ENCODE measurements at places on chromosomes 5 and 9. TPM values are rescaled to one million over a fixed set of nuclear protein-coding genes. Genes with fewer than 3 reads are reported as not detected.
A peak's percentile ranks its signal among the peaks of the same experiment; 100 is the strongest.

Gene PDE6A
- not detected for total RNA-seq

DNA sequence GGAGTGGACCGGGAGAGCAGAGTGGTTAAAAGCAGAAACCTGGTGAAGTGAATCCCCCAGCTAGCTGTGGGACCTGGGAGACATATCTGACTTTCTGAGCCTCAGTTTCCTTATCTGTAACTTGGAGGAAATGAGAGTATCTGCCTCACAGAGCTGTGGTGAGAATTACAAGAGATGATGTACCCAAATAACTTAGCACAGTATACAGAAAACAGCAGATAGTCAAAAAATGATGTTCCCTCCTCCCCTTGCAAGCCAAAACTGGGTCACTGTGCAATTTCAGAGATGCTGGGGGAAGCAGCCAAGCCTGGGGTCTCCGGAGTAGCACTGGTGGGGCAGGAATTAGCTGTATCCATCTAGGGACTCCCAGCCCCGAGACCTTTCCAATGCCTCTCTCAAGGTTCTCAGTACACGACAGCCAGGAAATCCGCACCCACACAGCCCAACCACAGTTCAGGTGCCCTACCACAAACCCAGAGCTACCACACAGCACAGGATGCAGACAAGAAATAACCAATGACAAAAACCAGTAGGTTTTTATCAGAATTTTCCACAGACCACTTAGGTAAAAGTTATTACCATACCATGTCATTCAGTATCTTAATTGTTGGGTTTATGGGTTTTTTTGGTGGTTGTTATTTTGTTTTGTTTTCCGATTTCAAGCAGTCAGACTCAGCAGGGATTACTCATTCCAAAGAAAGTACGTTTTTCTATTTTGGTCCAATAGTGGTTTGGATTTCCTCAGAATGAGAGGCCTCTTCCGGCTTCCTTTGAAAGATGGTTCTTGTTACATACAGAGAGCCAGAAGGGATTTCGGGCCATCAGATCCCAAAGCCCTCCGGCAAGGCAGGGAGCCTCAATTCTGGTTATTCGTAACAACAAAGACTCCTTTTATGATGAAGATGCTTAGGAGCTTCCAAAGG, 4.9 kb upstream of the HRH2 start:
- no peak for DNase-seq

Gene ANKRD34B
- total RNA-seq: not detected

GRCh38 chr9:101246691-101247090, 138.1 kb downstream of the BAAT start:
- DNase-seq: no peak

GRCh38 chr9:133581513-133582343, 27.5 kb downstream of the FAM163B start:
- DNase-seq: peak; percentile 77

DNA sequence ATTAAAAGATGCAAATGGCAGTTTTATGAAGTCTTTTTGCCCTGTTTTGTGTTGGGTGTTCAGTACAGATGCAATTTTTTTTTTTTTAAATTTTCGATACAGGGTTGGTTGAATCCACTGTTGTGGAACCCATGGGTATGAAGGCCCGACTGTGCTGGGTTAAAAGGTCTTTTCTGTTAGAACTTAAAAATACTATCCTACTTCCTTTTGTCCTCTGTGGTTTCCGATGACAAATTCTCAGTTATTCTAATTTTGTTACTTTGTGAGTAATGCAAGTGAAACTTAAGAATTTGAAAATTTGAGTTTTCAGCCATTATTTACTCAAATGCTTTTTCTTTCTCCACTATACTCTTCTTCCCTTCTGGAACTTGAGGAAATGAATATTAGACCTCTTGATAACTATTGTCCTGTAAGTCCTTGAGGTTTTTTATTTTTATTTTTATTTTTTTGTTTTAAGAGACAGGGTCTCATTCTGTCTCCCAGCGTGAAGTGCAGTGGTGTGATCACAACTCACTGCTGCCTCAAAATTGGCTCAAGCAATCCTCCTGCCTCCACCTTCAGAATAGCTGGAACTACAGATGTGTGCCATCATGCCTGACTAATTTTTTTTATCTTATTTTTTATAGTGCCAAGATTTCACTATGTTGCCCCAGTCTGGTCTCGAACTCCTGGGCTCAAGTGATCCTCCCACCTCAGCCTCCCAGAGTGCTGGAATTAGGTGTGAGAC, 67.5 kb downstream of the ZCCHC7 start:
- no peak for DNase-seq

Gene PHYHD1
- 14.6 TPM for total RNA-seq

DNA sequence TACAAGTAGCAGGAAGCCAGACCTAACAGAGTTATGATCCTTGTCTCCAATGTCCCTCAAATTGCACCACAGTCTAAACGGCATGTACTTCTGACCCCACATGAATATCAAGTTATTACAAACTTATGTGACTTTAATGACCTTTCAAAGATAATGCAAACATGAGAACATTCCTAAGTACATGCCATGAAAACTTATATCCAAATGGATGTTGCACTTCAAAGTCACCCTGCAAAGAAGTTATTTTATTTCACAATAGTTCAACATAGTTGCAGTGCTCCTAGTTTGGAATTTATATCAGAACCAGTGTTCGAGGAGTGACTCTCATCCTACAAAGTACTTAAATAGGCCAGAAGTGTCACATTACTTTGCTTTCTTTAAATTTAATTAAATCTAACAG, 41.2 kb upstream of the ITGA1 start:
- DNase-seq: no peak

Gene AQP7
- total RNA-seq: 15.0 TPM

DNA sequence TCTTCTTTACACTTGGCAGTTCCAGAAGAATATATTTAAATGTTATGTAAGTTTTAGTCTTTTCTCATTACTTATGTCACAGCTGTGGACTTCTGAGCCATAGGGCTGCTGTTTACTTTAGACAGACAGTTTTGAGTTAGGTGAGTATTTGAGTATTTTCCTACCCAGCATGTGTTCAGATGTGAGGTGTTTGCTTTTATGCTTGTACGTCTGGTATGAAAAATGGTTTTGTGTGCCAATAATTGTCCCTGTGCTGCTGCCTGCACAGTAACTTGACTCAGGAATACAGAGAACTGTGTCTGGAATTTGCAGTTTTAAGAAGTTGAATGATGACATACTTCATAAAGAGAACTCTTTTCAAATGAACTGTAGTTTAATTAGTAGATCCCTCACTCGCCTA, 20.8 kb downstream of the MEGF10 start:
- no peak for DNase-seq

DNA sequence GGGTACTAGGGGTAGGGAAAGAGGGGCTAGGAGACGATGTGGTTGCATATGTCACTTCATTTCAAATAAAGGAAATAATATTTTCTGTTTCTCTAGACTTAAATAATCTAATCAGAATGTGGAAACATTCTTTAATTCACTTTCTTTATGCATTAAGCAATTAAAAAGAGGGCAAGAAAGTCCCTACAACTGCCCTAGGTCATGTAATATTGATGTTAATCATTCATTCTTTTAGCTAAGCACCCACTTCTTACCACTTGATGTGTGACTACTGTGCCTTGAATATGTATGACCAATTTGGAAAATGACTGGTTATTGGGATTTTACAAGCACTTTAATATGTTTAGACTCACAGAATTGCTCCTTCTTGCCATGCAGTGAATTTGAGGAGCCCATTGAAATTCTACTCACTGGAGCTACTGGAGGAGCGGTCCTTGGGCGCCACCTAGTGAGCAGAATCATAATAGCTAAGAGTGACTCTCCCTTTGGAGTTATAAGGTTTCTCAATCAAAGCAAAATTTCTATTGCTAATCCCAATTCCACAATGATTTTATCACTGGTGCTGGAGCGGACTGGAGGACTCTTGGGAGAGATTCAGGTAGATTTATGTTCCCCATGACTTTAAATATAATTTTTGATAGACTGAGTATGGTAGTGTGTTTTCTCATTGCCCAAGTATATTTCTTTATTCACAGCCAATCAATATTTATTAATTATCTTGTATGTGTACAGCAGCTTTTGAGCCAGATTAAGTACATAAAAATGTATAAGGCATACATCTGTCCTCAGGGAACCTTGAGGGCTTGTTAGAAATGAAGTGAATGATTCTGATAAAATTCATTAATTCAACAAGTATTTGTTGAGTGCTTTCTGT, 225.1 kb downstream of the ADGRV1 start:
- DNase-seq: peak; percentile 75

Gene SYK
- total RNA-seq: 42.9 TPM

GRCh38 chr5:54845567-54845941, 139.8 kb downstream of the ESM1 start:
- DNase-seq: no peak

DNA sequence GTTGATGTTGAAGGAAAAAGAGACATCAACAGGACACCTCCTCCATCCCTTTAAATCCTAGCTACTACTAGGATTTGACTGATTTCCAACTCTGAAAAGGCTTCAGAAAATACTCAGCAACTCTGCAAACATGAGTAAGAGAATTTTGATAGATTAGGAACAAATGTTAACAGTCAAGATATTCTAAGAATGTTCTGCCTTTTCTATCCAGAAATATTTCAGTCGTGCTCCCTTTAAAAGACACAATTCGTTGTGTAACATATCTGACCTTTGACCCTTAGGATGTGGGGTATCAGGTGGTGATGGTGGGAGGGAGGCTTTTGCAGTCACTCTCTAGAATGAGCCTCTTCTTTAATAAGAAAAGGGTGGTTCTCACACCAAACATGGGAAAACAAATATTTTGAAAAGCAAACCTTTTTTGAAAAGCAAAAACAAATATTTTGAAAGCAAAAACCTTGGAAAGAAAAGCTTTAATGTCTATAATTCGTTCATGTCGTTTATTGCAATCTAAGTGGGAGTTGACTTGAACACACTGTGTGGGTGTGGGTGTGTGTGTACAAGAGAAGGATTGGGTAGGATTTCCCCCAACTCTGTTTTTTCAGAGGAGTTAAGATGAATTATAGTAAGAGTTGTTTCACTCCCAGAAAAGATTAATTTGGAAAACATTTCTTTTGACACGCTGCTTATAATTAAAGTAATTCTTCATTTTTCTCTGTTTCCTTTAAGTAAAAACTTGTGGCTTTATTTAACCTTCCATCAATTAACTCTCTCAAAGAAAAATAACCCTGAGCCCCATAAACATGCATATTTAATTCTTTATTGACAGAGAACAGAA, 152.8 kb downstream of the TMEM167A start:
- DNase-seq: no peak

Gene MATR3
- total RNA-seq: 161 TPM

DNA sequence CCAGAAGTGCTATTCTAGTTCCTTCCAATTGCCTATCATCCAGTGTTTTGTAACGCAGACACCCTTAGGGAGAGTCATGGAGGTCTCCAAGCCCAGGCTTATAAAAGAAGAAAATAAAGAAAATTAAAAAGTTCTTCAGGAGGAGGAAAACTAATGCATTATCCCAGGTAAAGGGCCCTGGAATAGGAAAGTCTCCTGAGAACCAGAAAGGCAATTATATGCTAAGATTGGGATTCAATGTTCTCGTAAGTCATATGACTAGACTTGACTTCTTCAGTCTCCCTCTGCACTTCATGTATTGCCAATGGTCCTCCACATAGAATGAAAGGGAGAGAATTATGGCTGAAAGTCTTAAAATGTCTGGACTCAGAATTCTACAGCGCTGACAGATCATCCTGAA, 154.4 kb upstream of the STK32A start:
- no peak for DNase-seq

- peak; percentile 90 for DNase-seq
Measured at GRCh38 chr9:70420441-70421271, 6.2 kb upstream of the KLF9 start.

DNA sequence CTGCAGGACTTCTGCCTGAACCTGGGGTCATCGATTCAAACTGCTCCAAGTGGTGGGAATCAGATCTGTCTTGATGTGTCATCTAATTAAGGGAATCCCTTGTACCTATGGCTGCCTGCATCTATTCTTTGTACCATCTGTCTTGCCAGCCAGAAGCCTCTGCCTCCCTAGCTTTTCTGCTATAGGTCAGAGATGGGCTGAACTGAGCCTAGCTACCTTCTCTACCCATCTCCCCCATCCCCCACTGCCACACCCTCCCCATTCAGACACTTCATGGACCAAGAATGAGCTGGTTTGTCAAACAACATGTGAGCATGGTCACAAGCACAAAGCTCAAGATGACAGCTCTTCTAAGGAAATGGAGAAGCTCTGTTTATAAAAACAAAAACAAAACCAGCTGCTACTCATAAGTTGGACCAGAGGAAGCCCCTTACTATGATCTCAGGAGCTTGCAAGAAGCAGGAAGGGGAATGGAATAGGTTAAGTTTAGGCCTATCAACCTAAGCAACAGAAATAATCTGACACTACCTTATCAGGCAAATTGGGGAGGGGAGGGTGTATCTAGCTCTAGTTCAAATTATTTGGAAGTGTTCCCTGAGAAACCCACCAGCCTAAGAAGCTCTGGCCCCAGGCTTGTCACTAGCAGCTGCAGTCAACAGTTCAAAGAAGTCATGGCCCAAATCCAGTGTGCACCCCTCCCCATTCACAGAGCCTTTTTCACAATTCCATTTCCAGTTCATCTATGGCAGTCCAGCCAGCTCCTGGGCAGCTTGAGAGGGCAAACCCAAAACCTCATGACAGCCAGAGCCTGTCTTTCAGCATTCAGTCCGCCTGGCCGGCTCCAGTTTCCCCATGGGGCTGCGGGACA, 29.9 kb downstream of the SKP1 start:
- DNase-seq: no peak

- DNase-seq: no peak
Measured at GRCh38 chr5:95562282-95562681, 7.4 kb downstream of the ARSK start.

- no peak for DNase-seq
Measured at GRCh38 chr9:109579191-109579948, 81.3 kb upstream of the PTPN3 start.

DNA sequence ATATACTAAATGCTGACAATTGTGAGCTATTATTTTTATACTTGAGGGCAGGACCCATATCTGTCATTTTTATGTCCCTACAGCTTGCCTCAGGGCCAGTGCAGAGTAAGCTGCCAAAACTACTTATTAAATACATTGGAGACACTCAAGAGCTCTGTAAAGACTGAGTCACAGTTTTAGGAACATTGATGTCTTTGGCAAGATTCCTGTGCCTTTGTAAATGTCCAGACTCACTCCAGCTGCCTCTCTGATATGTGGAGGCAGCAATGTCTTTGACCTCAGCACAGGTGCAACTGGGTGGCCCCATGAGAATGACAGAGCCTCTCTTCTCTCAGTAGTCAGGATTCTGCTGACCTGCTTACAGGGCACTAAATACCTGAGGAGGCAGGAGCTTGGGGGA, 363.2 kb downstream of the OSTF1 start:
- no peak for DNase-seq

- DNase-seq: no peak
Measured at GRCh38 chr5:165360784-165361542, 1855.5 kb downstream of the MAT2B start.

DNA sequence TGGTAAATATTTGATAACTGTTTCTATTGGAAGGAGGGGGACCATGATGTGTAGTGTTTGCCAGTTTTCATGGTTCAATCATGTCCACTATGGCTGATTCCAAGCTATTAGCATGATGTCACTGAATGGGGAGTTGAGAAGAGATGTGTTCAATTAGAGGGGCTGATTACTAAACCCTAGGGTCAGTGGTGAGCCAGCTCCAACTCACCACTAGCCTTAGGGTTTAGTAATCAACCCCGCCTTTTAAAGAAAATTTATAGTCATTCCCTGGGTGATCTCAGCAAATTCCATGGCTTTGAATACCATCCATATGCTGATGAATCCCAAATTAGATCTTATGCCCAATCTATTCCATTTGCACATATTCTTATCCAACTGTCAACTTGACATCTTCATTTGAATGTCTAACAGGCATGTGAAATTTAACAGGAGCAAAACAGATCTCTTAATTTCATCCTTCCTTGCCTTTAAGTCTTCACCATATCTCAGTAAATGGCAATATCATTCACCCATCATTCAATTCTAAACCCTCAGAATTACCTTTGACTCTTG, 98.8 kb downstream of the GCNT1 start:
- DNase-seq: no peak

Gene AGXT2
- 6.6 TPM for total RNA-seq
